ENCODE measurements at places on chromosomes 1 and 21.

- no peak for DNase-seq
Measured at GRCh38 chr1:70462611-70463010, 51.5 kb downstream of the CTH start.

- no peak for DNase-seq
Measured at GRCh38 chr1:22848405-22848804, 124.3 kb downstream of the LACTBL1 start.

DNA sequence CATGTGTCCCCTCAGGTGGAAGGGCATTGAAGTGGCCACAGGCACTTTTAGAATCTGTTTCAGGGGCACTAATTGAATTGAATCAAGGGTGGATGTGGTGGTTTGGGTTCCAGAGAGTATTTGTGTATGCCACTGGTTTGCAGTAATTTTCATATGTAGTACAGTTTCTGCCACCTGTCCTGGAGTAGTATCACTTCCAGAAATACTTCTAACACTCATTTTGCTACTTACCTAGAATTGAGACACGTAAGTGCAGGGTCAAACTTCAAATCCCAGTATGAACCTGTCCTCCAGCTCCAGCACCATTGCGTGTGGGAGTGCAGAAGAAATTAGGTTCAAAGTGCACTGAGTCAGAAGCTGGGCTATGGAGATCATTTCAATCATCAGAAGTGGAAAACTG lies 26.8 kb downstream of the RSPH1 start:
- no peak for DNase-seq

DNA sequence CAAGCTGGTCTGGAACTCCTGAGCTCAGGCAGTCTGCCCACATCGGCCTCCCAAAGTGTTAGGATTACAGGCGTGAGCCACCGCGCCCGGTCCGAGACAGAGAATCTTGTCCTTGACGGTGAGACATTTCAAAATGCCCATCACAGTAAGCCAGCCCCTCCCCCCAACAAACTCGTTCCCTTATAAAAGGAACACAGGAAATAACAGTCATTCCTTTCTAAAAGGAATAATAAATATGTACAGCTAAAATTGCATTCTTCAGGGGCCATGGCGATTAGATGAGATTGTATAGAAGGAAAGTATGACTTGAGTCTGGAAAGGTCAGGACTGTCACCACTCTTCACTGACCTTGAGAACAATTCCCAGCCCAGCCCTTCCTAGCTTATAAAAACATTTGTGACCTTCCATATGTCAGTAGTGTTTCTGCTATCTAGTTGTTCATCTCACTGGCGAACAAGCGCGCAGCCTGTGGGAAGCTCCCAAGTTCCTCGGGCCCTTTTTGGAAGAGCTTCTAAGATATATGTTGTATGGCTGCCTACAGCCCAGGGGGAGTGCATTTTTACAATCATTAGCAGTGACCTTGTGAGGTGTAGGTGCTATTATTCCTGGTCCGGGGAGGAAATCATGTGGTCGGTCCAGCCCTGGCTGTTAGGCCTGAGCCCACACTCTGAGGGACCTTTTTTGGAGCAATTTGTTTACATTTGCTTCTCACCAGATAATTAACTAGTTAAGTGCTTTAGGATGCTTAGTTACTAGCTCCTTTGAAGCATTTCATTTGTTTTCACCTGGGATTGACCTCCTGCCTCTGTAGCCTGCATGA lies 8.7 kb downstream of the SZRD1 start:
- DNase-seq, result no peak

- DNase-seq, result no peak
Measured at GRCh38 chr21:17859661-17860060, 40.5 kb upstream of the C21orf91 start.

DNA sequence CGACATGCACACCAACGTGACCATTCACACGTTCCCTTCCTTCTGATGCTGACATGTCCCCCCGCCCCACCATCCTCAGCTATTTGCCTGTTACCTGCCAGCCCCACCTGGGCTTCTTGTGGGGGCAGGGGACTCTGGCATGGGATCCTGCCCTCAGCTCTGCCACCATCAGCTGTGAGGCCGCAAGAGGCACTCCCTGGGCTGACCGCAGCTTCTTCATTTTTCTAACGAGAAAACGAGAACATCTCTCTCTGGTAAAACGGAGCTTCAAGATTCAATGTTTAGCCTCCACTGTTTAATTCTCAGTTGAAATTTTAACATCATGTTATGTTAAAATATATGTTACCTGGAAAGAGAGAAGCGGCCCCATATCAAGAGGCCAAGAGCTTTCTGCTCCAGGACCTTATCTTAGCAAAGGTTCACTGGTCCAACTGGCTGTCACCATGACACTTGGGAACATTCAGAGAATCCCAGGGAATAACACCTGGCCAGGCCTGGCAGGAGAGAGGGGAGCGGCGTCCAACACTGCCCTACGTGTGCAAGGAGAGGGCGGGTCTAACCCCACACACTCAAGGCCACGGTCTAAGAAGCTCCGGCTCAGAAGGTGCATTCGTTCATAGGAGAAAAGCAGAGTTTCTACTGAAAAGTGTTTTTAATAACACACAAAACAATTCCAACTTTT lies 51.3 kb downstream of the HLCS start:
- DNase-seq, result no peak

DNA sequence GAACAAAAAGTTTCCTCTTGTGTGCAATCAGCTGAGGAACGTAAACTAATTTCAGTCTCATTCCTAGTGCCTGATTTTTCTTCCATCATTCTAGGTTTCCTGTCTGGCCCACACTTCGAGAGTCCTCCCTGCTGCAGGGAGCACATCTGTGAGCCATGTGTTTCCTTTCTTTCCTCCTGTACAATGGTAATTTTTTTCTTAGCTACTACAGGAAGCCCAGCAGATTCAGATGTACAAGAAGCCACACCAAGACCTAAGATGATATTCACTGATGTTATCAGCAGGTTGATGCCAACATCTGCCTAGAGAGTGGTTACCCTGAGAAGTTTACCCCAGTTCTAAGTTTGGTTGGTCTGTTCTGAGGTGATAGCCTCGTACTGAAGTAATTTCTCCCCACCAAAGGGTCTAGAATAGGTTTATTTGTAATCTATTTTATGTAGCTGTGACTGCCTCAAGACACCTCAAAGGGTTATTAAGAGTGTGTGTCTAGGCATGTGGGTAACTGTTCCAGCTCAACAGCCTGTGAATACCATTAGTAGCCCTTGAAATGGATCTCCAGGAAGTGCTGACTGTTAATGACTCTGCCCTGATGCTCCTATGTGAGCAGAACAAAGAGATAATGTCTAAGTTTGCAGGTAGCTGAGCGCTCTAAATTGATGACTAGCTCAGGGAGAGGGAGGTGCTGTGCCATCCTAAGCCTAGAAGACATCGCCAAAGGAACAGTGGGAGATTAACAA lies 31.7 kb upstream of the CLDN14 start:
- no peak for DNase-seq

GRCh38 chr1:2269193-2269921 lies 41.2 kb downstream of the SKI start:
- DNase-seq, result no peak

GRCh38 chr1:171754353-171754705 lies 12.5 kb upstream of the VAMP4 start:
- DNase-seq, result no peak

- DNase-seq, result no peak
Measured at GRCh38 chr1:17919525-17920439, 164.6 kb downstream of the ACTL8 start.

DNA sequence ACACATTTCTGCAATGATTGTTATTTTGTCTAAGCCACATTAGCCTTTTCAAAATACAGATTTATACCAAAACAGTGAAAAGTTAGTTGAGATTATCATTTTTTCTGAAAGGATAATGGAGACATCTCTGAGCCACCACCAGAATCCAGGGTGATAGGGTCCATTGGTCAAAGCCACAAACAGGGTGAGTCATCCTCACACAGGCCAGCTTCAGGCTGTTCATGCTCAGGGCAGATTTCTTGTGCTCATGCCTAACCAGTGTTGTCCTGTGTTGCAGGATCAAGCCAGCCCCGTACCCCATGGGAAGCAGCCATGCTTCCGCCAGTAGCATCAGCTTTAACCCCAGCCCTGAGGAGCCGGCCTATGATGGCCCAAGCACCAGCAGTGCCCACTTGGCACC lies 13.4 kb downstream of the ELOA start:
- no peak for DNase-seq

- DNase-seq, result no peak
Measured at GRCh38 chr1:150008699-150009098, 1.8 kb downstream of the OTUD7B start.

DNA sequence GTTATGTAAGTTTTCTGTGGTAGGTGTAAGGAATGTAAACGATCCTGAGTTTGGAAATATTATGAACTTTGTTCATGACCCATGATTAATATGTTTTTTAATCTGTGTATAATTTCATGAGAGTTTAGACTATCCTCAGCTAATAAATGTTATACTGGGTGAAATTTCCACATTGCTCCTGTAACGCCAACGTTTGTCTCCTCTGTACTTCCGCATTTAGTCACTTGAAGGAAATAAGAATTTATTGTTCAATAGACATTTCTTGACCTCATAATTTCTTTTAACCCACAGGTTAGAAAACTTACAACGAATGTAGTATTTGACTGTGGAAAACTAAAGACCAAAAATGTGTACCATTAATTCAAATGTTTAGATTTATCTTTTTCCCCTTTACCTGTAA lies 876 bp downstream of the KCNJ15 start:
- DNase-seq, result no peak

GRCh38 chr1:183958958-183959357 lies 78.6 kb downstream of the COLGALT2 start:
- no peak for DNase-seq

DNA sequence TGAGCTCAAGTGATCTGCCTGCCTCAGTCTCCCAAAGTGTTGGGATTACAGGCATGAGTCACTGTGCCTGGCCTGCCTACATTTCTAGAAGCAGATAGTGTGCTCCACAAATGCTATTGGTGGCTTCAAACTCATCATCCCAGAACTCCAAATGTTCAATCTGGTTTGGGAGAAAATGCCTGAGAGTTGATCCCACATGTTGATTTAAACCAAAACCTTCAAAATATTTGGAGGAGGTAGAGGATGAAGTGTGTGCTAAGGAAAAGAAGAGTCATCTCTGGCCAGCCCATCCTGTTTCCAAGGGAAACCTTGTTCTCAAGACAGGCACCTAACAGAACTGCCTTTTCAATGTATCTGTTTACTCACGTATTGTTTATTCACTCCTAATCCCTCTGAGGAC lies 55.4 kb upstream of the GRHL3 start:
- no peak for DNase-seq

- no peak for DNase-seq
Measured at GRCh38 chr1:20882837-20883236, 95.7 kb upstream of the HP1BP3 start.

- DNase-seq, result no peak
Measured at GRCh38 chr1:90162216-90162615, 167.3 kb downstream of the ZNF326 start.

- no peak for DNase-seq
Measured at GRCh38 chr1:200786788-200787187, 48.1 kb downstream of the CAMSAP2 start.

DNA sequence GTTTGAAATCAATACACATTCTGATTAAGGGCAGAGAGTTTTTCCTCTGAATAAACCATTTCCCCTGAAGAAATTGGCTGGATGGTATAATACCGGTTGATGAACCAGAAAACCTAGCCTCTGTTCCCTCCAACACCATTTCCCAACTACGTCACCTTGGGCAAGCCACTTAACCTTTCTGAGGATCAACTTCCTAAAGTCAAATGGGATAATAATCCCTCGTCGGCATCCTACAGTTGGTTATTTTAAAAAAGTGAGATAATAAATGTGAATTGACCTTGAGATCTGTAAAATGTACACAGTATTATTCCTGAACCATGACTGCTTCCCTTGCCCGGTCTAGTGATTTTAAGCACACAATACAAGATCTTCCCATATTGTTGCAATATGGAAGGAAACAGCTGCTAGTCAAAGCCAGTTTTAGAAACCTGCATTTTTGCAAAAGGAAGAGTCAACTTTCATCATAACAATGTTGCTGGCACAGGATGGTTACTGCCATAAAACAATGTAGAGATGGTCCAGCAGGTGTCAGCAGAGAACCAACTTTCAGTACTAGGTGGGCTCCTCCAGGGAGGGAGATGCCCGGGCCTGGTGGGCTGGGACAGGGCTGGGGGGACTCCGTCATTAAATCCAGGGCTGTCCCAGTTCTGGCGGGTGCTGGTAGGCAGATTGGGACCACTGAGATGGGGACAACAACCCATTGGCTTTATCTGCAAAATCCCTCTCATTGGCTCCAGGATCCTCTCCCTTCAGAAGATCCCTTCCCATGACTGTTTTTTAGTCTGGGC lies 5.2 kb upstream of the HLX start:
- DNase-seq, result no peak
